ENCODE measurements at places on chromosomes 7 and 10.

DNA sequence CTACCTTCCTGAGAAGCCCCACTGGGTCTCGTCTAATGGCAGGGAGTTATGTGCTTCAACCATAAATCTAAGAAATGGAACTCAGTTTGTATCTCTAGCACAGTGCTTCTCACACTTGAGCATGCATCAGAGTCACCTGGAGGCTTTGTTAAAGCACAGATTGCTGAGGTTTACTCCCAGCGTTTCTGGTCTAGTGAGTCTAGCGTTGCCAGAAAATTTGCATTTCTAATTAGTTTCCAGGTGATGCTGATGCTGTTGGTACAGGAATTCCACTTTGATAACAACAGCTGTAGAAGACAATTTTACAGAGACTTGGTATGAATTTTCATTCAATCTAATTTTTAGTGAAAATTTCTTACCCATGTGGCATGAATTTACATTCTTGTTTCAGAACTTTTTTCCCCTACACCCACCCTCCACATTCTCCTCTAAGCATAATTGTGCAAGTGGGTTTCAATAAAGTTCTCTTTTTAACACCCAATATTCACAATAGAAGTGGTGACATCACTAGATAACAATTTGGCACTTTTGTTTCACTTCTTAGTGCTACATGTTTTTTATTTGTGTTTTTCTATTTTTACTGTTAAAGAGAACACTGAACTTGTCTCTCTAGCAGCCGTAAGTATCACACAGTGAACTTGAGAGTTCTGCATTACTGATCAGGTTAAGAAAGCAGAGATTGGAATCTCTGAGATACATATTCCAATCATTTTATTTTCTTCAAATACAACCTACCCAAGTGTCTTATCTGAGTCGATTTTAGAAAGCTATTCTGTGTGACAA lies 48.4 kb upstream of the BET1 start:
- no peak for DNase-seq

DNA sequence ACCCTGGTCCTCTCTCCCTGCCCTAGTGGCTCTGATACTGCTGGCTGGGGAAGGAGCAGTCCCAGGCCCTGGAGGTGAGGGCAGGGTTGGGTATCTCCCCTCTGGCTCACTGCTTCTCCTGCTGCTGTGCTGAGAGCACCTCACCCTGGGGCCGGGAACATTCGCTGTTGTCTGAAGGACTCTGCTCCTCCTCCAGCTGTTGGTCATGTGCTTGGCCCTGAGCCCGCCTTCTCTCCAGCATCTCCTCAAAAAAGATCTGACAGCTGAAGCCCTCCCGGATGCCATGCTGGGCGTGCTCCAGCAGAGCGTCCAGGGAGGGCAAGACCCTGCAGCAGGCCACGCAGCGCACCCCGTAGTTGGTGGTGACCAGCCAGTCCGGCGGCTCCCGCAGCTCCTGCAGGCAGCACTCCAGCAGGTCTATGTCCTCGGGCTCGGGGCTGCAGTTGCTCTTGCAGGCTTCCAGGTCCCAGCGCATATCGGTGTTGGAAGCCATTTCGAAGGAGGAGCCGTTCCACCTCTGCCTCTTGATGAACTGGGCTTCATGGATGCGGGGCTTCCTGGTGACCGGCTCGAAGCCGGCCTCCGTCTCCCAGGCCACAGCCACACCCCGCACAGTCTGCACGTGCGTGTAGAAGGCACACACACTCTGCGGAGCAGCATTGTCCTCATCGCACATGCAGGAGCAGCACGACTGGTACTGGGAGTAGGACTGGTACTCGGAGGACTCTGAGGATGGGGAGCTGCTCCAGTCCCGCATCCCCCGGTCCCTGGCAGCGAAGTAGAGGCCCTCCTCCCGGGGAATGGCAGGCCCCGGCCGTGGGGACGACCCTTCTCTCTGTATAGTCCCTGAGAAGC lies 2.1 kb downstream of the FAM170B start:
- DNase-seq, result no peak

GRCh38 chr7:13111230-13111629 lies 423.8 kb downstream of the ARL4A start:
- no peak for DNase-seq

- no peak for DNase-seq
These were observed 511.2 kb upstream of the KLF6 start for GRCh38 chr10:4296161-4296560.

DNA sequence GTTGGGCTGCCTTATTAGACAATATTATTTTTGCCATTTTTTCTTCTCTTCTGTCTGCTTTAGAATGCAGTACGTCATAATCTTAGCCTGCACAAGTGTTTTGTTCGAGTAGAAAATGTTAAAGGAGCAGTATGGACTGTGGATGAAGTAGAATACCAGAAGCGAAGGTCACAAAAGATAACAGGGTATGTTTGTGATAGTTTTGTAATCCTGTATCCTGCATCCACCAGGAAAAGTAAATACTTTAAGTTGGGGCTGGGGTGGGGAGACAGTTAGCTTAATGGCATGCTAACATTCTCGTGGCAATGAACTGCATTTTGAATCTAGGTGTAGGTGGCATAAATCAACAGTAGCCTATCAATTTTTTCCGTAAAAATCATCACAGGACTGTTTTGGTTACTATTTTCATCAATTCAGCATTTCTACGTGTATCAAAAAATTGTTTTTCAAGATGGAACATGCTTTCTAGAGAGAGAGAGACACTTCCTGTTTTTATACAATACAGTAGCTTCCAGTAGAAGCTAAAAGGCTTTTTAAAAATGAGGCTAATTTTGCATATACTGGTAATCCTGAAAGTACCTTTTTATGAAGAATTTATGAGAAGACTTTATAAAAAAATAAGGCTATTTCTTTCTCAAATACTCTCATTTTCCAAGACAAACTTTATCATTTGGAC lies 247.5 kb downstream of the FOXP2 start:
- no peak for DNase-seq

- no peak for DNase-seq
These were observed 71.7 kb downstream of the MTURN start for GRCh38 chr7:30206491-30206890.

DNA sequence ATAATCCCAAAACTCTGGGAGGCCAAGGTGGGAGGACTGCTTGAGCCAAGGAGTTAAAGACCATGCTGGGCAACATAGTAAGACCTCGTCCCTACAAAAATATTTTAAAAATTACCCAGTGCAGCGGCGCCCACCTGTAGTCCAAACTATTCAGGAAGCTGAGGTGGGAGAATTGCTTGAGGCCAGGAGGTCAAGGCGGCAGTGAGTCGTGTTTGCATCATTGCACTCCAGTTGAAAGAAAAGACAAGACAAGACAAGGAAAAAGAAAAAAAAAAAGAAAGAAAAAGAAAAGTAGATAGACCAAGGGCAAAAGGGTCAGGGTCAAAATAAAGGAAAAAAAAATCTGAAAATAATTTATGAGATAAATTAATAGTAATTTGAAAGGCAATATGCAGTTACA lies 5.8 kb downstream of the ANXA7 start:
- DNase-seq, result no peak

DNA sequence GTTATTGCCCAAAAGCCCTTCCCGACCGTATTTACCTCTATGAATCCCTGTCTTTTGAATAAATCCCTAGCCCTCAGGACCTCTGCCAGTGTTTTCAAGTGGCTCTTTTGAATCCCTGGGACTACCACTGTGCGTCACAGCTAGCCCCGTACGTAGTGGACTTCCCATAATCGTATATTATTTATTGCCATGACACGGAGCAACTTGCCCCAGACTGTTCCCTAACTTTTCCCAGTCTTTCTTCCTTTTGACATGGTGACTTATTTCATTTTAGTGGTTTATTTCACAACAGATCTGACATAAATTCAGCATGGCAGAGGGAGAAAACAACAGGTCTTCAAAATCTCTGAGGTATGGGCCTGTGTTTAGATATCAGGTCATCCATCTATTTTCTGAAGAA lies 318.6 kb upstream of the KLF6 start:
- DNase-seq, result no peak

DNA sequence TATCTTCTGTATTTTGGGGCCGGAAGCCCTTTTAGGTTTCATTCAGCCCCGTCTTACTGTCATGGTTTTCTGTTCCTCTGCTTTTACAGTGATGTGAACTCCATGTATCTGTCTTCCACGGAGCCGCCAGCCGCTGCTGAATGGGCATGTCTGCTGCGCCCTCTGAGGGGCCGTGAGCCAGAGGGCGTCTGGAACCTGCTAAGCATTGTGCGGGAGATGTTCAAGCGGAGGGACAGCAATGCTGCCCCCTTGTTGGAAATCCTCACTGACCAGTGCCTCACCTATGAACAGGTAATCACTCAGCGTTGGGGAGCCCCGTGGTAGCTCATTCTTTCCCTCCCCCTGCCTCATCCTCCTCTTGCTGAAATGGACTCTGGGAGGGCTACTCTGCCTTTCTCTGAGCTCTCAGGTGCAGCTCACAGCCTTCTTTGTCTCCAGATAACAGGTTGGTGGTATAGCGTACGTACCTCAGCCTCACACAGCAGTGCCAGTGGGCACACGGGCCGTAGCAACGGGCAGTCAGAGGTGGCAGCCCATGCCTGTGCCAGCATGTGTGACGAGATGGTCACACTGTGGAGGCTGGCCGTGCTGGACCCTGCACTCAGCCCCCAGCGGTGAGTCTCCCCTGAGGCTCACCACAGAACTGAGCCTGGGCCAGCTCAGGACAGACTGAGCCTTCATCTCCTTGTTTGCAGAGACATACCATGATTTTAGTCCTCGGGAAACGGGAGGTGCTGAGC lies 5.7 kb downstream of the ZSWIM8 start:
- DNase-seq, result no peak

DNA sequence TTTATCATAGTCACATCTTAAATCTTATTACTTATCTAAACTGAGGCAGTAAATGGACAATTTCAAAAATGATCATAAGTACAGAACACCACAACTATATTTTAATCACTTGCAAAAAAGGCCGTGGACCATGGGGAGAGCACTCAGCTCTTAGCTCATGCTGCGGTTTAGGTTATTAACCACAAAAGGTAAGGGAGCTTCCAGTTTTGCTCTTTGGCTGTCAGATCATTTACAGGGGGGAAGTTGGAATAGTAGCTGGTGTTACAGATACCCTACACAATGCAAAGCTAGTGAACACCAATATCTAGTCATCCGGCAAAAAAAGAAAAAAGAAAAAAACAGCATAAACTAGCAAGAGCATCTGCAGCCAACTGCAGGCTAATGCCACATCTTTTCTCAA lies 147.0 kb downstream of the BBS9 start:
- no peak for DNase-seq

DNA sequence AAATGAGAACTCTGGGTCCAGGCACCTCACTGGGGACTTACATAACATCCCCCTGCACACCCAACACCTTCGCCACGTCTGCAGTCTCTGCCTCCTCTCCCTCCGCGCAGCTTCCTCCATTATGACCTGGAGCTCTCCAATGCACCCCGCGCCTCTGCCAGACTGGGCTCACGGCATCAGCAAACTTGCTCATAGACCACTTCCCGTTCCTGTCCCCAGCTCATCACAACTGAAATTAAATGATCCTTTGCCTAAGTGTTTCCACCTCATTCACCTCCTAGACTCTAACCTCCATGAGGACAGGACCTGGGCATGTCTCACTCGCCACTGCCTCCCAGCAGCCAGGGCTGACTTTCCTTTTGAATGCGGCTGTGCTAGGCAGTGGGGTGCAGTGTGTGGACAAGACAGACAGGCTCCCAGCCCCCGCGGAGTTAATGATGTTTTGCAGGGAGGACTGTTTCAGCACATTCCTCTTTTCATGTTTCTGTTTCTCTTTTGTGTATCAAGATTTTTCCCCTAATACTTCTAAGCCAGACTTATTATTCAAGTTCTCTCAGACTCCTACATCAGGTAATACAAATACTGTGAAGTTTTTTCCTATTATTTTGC lies 18.8 kb downstream of the CHST15 start:
- DNase-seq, result no peak

Measured in hematopoietic multipotent progenitor cell (in vitro differentiated cells).